Natural killer cell treated with Interleukin-12 subunit alpha and Interleukin-12 subunit beta and Interleukin-15 and Interleukin-18, amount 100 ng/mL, for 72 hours (primary cell): ENCODE measurements at places on chromosomes 12 and 14. TPM values are rescaled to one million over a fixed set of nuclear protein-coding genes. Genes with fewer than 3 reads are reported as not detected.

The NTF3 gene
- not detected for total RNA-seq

The ACRBP gene
- 0.98 TPM for total RNA-seq

The KIF5A gene
- 0.29 TPM for total RNA-seq

The MYL2 gene
- not detected for total RNA-seq

- H3K36me3 ChIP-seq: no peaks in the 10 kb centered on the region
- no peak overlapping the region for H3K27ac ChIP-seq
- no peak overlapping the region for H3K4me3 ChIP-seq
Observed at GRCh38 chr12:57173683-57174082, 26.3 kb upstream of the LRP1-AS start.

DNA sequence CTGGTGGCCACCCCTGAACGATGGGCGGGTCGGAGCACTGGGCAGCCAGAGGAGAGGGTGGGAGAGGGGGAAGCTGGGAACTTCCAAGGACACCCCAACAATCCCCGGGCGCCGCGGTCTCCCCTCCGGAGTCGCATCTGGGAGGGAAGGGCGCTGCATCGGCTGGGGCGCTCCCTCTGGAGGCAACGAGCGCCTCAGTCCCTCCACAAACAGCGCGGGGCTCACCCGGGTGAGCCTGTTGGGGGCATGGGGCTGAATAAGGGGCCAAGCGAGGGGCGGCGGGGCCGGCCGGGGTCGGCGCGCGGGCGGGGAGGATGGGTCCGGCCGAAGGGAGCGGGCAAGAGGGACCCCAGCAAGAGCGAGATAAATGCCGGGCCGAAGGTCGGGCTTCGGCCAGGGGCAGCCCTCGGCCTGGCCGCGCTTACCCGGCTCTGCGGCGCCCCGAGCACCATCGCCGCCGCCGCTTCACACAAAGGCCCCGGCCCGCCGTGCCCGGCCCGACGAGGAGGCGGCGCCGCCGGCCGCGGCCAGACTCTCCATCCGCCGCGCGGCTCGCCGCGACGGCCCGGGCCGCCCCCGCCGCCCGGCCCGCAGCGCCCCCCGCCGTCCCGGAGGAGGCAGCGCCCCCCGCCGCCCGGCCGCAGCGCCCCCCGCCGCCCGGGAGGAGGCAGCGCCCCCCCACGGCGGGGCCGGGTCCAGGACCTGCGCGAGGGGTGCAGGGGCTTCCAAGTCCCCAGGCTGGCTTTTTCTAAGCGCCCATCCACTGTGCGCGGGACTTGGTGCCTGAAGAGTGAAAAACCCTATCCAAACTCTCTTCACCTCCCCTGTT, at the start of gene ZBTB39:
Gene ZBTB39, minus strand, starts transcription at position 567 of the 829 bp plus-strand sequence. CDS start 1,629 bp downstream, outside the sequence.
- H3K27me3 ChIP-seq: no peaks in the 10 kb centered on the region
- peak; percentile 81 for DNase-seq
- peaks cover 24% of the 10 kb centered on the region for H3K36me3 ChIP-seq

DNA sequence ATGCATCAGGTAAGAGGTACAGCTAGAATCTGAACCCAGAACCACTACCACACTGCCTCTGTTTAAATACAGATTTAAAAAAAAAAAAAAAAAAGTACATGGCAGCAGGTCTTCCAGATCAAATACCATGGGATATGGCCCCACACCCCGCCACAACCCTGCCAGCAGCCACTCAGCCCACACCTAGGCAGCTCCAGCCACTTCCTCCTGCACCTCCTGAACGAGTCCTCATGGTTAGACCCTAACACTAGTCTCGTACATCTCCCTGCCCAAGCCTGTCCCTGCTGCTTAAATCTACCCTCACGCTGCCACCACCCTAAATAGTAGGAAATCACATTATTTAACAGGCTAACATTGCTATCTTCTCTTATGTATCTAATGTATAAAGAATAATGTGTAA, 12.6 kb downstream of the SETD3 start:
- peak overlapping the region; percentile 41 for H3K4me3 ChIP-seq
- H3K27ac ChIP-seq: peak overlapping the region; percentile 81
- no peaks in the 10 kb centered on the region for H3K27me3 ChIP-seq
- H3K36me3 ChIP-seq: peaks cover 6% of the 10 kb centered on the region
- DNase-seq: no peak

- DNase-seq: no peak
- peaks cover 22% of the 10 kb centered on the region for H3K4me1 ChIP-seq
- H3K36me3 ChIP-seq: peaks cover 32% of the 10 kb centered on the region
Observed at GRCh38 chr14:38098074-38098836, 109.4 kb upstream of the SSTR1 start.

DNA sequence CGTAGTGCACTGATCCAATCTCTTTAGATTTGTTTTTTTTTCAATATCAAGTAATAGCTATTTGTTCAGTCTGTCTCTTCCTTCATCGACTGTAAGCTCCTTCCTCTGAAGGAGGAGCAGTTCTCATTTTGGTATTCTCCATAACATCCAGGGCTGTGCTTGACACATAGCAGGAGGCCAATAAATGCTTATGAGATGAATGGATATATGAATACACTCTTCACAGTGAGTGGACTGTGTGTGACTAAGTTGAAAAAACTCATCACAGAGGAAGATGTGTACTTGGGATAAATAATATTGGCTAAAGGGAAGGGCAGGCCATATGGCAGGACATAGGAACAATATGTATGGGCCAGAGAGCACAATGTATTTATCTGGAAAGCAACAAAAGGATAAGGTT, 205.3 kb upstream of the PRICKLE1 start:
- no peaks in the 10 kb centered on the region for H3K4me1 ChIP-seq
- H3K36me3 ChIP-seq: no peaks in the 10 kb centered on the region
- DNase-seq: no peak

DNA sequence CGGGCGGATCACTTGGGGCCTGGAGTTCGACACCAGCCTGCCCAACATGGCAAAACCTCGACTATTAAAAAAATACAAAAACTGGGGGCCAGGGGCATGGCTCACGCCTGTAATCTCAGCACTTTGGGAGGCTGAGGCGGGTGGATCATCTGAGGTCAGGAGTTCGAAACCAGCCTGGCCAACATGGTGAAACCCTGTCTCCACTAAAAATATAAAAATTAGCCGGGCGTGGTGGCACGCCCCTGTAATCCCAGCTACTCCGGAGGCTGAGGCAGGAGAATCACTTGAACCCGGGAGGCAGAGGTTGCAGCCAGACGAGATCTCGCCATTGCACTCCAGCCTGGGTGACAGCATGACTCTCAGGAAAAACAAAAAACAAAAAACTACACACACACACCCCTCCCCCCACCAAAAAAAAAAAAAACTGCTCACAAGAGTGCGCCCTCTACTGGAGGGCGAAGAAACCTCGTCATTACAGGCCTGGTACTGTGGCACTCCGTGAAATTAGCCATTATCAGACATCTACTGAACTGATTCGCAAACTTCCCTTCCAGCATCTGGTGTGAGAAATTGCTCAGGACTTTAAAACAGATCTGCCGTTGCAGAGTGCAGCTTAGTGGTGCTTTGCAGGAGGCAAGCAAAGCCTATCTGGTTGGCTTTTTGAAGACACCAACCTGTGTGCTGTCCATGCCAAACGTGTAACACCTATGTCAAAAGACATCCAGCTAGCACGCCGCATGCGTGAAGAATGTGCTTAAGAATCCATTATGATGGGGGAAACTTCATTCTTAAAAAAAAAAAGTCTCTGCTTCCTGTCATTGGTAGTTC, 7.7 kb downstream of the PPP1R3E start:
- no peak overlapping the region for H3K4me3 ChIP-seq
- peak overlapping the region; percentile 79 for H3K27ac ChIP-seq
- H3K36me3 ChIP-seq: no peaks in the 10 kb centered on the region
- no peaks in the 10 kb centered on the region for H3K27me3 ChIP-seq
- DNase-seq: no peak

GRCh38 chr12:108349278-108349688, 10.2 kb upstream of the CMKLR1 start:
- H3K27ac ChIP-seq: no peak overlapping the region
- H3K27me3 ChIP-seq: no peaks in the 10 kb centered on the region
- no peak for DNase-seq

DNA sequence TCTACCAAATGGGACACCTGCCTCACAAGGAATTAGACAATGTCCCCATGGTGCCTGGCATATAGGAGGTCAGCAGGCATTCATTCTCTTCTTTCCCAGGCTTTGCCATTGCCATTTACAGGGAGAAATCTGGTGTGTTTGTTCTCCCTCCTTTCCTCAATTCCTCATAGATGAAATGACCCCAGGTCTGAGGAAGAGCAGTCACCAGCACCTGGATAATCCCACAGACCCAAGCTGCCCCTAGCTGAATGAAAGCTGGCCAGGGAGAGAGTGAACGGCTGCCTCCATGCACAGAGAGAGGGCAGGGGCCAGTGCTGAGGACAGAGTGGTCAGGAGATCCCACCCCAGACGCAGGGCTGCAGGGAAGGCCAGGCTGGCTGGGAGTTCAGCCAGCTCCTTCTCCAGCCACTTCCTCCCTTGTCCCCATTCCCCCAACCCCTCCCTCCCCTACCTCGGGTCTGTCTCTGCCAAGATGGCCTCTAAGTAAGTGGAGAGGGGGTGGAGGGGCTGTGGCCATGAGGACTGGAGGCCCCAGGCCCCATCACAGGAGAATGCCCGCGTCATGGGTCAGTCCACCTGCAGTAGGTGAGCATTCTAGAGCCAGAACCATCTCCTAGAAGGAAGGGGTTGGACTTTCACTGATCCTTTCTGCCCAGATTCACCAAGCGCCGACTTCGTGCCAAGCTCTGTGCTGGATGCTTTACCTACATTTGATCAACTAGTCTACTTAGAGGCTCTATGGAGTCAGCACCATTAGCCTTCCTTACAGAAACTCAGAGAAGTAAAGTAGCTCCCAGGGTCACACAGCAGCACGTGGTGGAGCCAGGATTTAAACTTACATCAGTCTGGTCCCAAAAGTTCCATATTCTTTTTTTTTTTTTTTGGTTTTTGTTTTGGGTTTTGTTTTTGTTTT, 2.0 kb upstream of the KRT4 start:
- peaks cover 4% of the 10 kb centered on the region for H3K4me1 ChIP-seq
- no peaks in the 10 kb centered on the region for H3K27me3 ChIP-seq
- H3K36me3 ChIP-seq: no peaks in the 10 kb centered on the region
- no peak overlapping the region for H3K4me3 ChIP-seq
- H3K27ac ChIP-seq: no peak overlapping the region
- no peak for DNase-seq

- H3K27ac ChIP-seq: no peak overlapping the region
- no peak overlapping the region for H3K4me3 ChIP-seq
- no peak for DNase-seq
- no peaks in the 10 kb centered on the region for H3K36me3 ChIP-seq
- H3K27me3 ChIP-seq: peaks cover 28% of the 10 kb centered on the region
- H3K4me1 ChIP-seq: peaks cover 12% of the 10 kb centered on the region
Observed at GRCh38 chr12:1622406-1622805, 6.6 kb upstream of the WNT5B start.
